ENCODE measurements at places on chromosomes 13 and 19. TPM values are rescaled to one million over a fixed set of nuclear protein-coding genes. Genes with fewer than 3 reads are reported as not detected.

FSD1 gene
- 24.7 TPM for total RNA-seq

NPHS1 gene
- total RNA-seq = 1.1 TPM

- H3K27ac ChIP-seq = no peak overlapping the region
- no peaks in the 10 kb centered on the region for H3K27me3 ChIP-seq
- no peaks in the 10 kb centered on the region for H3K36me3 ChIP-seq
- DNase-seq = no peak
- H3K4me3 ChIP-seq = no peak overlapping the region
Measured at GRCh38 chr19:41967054-41967783, 8.1 kb upstream of the RABAC1 start.

DNA sequence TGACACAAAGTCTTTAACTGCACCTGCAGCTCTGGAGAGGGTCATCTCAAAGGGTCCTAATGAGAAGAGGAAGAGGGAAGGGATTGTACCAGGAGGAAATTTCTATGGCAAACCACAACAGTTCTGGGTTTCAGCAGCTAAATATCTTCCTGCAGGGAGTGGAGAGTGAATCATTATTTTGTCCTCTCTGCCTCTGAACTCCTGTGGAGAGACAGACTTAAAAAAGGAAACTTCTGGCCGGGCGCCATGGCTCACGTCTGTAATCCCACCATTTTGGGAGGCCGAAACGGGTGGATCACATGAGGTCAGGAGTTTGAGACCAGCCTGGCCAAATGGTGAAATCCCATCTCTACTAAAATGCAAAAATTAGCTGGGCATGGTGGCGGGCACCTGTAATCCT, 16.9 kb upstream of the C1QTNF9 start:
- H3K27me3 ChIP-seq = no peaks in the 10 kb centered on the region
- no peak overlapping the region for H3K27ac ChIP-seq
- H3K4me3 ChIP-seq = no peak overlapping the region

DNA sequence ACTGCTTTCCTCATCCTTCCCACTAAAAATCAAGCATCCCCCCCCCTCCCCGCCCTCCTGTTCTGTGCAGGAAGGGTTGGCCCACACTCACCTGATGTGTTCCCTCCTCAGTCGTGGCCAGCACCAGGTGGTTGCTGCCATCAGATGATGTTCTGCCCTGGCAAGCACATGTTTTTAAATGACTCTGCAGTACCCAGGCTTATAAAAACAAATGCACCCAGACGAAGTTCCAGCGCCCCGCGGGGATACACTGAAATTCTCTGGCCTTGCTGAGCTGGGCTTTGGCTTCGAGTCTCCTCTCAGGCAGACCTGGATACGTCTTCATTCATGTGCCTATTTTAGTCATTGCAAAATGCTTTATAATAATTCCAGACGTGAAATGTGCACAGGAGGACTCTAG, 316.3 kb downstream of the DLEU7 start:
- H3K4me1 ChIP-seq = peaks cover 17% of the 10 kb centered on the region
- no peak for DNase-seq
- H3K36me3 ChIP-seq = no peaks in the 10 kb centered on the region
- no peak overlapping the region for H3K27ac ChIP-seq
- H3K27me3 ChIP-seq = no peaks in the 10 kb centered on the region

GRCh38 chr19:38928391-38929001, 2.1 kb downstream of the SARS2 start:
- no peak for DNase-seq
- no peaks in the 10 kb centered on the region for H3K27me3 ChIP-seq
- no peak overlapping the region for H3K27ac ChIP-seq
- H3K4me3 ChIP-seq = no peak overlapping the region
- no peaks in the 10 kb centered on the region for H3K4me1 ChIP-seq
